ENCODE measurements at places on chromosomes 7 and 10.

DNA sequence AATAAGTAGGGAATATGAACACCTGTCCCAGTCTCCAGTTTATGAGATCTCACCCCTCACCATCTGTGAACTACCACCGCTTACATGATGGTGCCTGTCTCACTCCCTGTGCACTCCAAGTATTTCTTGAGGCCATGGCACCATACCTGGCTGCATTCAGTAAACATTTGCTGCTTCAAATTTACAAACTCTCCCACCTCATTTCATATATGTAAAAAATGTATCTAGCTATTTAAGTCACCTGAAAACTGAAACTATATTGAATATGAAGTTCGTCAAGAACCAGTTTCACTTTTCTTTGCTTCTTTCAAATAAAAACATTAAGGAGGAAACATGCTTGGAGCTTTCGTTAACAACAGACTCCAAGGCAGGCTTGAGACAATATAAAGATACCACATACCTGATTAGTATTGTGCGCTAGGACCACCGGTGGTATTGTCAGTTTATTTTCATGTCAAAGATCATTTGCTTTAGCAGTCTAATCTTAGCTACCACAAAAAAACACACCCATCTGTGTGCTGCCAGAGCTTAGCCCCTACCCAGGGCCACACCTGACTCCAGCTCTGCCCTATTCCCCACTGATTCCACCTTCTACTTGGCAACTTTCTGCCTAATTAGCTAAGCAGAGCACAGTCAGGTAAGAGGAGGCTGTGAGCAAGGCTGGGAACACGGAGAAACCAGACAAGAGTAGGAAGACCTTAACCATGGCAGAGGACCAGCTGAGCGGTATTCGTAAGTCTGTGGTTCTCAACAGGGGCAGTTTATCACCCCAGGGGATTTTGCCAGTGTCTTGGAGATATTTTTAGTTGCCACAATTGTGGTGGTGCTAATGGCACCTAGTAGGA is 92.0 kb downstream of the ZFAND4 start:
- no peak for DNase-seq

DNA sequence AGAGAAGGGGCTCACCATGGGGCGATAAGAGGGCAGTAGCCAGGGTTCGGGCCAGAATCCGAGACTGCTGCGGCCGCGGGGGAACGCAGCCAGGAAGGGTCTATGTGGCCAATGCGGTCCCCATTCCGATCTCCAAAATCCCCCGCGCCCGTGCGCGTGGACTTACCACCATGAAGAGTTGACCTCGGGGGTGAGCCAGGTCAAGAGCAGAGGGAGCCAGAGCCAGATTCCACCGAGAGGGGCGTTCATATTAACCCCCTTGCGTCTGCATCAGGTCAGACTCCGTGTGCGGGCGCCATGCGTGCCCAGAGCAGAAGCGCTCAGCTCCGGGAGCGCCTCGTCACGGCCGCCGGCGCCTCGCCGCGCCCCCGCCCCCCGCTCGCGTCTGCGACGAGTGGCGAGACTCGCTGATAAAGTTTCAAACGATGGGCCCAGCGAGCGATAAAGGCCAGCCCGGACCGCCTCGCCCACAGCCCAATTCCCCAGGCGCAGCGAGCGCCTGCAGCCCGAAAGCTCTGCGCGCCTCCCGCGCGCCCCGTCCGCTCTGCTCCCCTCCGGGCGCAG is at the start of gene WNT2:
TSS of gene WNT2 (minus strand) at position 318 of the 564 bp plus-strand sequence. CDS start at position 249, 69 bp downstream.
- no peak for DNase-seq

GRCh38 chr7:67692425-67692824 is 695.8 kb downstream of the TYW1 start:
- no peak for DNase-seq

DNA sequence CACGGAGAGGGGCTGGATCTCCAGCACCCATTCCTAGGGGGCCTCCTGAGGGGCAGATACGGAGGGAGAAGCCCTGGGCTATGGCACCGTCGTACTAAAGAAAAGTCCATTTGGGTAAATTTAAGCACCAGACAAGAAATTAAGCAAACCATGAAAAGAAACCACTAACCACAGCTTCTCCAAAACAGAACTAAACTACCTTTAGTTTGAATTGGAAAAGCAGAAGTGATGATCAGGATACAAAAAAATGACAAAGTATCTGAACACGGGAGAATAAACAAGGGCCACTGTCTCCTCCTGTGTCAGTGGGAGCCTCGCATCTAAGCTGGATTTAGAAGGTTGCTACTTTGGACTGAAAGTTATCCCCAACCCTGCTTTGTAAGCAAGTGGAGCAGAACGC is 69.1 kb downstream of the DIP2C start:
- DNase-seq, result no peak

DNA sequence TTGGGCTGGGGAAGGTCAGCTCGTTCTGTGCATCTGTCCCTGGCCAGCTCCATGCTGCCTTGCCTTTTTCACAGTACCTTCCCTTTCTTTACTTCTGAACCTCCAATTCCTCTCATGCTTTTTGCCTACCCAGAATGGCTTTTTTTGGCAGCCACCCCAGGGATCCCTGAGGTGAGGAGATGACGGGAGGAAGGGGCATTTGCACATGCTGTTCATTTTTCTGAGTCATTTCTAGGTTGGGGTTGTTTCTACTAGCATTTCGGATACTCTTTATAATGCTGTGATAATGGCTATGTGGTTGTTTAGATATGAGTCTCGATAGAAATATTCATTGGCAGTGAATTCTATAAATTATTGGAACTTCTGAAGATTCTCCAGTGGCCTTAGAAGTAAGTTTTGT is 415.1 kb upstream of the FZD8 start:
- no peak for DNase-seq
